Activated CD4-positive, alpha-beta T cell treated with anti-CD3 and anti-CD28 coated beads, Interleukin-10, Interleukin-2, amounts not matched to agents 100 ng/mL and 50 ng/mL, durations not matched to agents 16 hours and 8 hours (primary cell): ENCODE measurements at places on chromosomes 7 and 10.

DNA sequence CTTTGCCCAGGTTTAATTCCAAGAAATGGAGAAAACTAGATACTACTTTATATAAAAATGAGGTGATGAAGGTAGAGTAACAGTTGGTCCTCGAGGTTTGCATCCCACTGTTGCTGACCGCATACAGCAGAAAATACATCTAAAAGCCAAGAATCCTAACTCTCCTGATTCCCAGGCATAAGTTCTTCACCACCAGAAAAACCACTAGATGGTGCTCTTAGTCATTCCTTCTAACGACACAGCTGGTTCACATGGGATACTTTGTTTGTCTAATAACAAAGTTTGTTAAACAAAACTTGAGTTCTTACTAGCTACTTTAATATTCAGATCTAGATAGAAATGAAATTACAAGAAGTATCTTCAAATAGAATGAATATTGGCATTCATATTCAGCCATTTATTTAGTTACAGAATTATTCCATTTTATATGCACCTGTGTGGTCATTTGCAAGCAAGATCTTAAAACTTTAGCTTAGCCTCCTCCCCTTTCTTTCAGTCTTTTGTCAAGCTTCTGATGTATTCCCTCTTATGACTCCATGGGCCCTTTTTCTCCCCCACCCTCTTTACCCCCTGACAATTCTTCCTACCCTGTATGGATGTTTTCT, 54.1 kb upstream of the CYP26C1 start:
- peak; percentile 19 for DNase-seq

DNA sequence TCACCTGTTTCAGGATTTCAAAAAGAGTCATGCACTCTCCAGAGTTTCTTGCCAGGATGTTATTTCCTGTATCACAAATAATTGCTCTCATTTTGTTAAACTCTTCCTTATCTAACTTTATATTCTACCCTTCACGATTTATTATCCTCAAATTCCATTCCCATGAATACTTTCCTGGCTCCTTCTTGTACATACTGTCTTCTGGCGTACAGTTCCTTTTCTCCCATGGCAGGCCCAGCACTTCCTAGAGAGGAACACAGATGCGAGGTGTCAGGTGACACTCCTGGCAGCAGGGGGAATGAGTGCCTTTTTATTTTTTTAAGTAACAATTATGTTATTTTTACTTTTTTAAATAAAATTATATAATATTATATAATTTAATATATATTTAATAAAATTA, 411.9 kb downstream of the TFEC start:
- DNase-seq: no peak

DNA sequence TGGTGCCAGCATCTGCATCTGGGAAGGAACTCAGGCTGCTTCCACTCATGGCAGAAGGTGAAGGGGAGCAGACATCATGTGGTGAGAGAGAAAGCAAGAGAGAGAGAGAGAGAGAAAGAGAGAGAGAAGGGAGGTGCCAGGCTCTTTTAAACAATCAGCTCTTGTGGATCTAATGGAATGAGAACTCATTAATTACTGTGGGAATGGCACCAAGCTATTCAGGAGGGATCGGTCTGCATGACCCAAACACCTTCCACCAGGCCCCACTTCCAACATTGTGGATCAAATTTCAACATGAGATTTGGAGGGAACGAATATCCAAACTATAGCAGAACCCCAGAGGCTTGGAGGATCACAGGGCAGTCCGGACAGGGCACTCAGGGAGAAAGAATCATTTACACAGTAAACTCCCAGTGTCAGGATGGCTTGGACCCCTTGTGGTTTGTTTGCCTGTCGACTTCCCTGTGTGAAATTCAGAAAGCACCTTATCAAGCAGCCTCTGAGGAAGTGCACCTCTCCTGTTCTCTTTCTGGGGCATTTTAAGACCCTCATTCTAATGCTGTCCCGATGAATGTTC, 308.5 kb downstream of the REEP3 start:
- DNase-seq: no peak

DNA sequence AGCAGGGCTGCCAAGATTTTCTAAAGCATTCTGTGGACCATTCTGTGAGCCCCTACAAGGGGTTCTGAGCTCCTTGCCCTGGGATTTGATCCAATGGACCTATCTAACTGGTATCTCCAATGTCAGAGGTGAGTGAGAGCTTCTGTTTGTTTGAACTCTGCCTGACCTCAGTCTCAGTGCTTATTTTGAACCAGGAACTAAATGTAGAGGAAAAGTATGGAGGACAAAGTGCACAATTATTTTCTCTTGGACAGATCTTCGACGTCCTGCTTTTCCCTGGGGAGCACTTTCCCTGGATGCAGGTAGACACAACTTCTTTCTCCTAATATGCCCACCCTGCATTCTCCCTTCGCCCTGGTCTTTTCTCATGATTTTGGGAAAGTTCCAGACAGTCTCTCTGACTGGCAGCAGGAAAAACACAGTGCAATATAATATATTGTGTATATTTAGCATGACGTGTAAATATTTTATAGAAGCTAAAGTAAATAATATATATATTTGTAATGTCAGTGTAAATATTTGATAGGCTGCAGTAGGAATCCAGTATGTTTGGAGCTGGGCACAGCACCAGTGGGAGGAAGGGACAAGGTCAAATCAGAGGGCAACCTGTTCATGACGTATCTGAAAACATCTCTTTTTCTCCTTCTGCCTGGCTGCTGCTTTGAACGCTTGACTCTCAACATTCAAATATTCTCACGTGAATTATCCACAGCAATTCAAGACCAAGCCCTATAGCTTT, 184.0 kb upstream of the LYZL1 start:
- no peak for DNase-seq

DNA sequence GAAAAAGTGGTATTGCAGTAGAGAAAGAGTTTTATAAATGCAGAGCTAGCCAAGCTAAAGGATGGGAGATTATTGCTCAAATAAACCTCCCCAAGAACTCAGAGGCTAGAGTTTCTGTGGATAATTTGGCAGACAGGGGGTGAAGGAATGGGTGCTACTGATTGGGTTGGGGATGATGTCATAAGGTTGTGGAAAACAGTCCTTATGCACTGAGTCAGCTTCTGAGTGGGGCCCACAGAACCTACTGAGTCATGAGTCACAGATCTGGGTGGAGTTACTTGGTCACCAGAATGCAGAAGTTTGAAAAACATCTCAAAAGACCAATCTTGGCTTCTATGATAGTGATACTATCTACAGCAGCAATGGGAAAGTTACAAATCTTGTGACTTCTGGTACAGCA, 1146.7 kb downstream of the TYW1 start:
- DNase-seq: no peak

DNA sequence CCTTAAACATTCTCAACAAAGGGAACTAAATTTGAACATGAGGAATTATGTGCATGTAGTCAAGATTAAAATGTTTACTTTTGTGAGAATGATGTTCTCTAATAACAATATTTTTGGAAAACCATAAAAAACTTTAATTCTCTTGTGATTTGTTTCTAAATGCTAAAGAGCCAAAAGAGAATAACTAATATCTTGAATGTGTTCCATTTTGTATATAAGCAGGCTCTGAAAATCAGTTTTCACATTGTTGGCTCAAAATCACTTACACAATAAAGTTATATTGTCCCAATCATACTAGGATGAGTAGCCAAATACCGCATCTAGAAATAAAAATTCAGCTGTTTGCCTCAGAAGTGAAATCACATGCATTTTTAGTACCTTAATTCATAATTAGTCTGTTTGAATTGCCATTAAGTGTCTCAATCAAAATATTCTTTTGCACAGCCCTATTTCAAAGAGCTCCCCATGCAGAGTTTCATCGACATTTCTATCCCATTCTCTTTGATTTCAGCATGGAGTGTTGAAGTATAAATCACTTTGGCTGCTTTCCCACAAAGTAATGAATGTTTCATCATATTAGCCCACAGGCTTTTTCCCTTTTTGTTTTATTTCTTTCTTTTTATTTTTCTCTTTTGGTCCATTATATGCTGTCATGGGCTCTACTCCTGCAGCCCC, 420.3 kb upstream of the POM121L12 start:
- no peak for DNase-seq

DNA sequence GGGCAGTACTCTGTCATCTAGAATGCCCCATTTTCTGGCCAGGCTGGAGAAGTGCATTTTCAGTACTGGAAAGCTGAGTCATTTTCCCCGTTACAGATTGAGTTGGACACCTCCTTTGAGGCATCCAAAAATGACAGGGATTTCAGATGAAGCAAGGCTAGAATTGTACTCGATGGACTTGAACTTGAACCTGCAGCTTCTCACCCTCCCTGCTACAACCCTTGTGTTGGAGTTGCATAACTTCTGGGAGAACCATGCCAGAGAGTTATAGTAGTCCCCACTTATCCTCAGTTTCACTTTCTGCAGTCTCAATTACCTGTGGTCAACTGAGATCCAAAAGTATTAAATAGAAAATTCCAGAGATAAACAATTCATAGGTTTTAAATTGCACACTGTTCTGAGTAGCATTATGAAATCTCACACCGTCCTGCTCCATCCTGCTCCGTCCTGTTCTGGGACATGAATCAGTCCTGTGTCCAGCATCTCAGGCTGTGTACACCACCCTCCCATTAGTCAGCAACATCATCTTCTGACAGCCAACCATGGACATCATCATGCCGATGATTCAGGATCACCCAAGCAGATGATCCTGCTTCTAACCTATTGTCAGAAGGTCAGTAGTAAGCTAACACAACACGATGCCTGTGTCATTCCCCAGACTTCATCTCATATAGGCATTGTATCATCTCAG, 363.7 kb downstream of the DPP6 start:
- DNase-seq: no peak

DNA sequence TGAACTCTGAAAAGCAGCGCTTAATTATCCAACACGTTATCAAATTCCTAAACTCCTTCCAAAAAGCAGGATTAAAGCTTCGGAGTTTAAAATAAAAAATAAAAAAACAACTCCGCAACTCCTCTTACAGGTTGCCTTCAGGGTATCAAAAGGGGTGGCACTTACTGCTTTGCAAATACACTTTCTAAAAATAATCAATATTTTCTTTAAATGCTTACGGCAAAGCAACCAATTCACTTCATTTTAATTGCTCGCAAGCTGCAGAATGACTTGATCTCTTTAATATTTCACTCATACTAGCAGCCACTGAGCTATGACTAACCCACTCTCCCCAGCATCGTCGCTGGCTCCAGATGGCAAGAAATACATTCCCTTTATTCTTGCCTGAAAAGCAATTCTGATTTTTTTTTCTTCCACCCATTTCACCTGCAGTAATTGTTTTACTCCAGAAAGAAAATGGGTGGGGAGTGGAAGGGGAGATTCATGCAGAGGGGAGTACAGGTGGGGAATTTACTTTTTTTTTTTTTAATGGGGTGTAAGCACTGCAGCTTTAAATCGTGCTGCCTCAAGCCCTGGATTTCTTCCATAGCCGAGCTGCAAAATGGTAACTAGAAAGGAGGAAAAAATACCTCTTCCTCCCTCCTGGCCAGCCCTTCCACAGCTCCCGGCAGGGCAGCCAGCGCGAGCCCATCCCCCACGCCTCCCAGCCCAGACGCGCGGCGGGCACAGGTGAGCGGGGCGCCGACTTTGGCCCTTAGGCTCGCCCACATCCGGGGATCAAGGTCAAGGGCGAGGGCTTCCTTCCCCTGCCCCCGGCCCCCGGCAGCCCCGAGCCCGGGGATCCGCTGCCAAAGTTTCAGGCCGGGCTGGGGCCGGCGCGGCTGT, 54.2 kb upstream of the FHIP2A start:
- DNase-seq: no peak

- DNase-seq: no peak
Observed at GRCh38 chr10:73131913-73132686, 21.8 kb downstream of the NUDT13 start.
